ENCODE measurements at places on chromosomes 16 and 17.
A peak's percentile ranks its signal among the peaks of the same experiment; 100 is the strongest.

DNA sequence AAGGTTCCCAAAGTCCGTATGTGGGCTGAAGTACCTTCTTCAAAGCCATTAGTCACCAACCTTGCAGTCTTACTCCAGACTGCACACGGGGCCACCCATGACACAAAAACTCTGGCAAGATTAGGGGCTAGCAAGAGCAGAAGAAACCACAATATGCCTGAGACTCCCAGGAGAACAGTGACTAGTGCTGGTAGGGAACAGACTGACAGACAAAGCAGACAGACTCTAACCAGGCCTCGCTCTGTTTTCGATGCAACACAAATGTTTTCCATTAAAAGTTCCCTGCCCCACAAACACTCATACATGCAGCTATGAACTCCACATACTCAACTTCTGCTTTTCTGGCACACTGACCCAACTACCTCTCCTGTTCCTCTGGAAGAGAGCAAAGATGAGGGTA, 102.2 kb downstream of the HIC1 start:
- no peaks in the 10 kb centered on the region for H3K27me3 ChIP-seq
- no peak overlapping the region for H3K4me3 ChIP-seq
- no peak overlapping the region for H3K27ac ChIP-seq
- no peaks in the 10 kb centered on the region for H3K4me1 ChIP-seq
- no peak for DNase-seq
- H3K36me3 ChIP-seq, result no peaks in the 10 kb centered on the region

DNA sequence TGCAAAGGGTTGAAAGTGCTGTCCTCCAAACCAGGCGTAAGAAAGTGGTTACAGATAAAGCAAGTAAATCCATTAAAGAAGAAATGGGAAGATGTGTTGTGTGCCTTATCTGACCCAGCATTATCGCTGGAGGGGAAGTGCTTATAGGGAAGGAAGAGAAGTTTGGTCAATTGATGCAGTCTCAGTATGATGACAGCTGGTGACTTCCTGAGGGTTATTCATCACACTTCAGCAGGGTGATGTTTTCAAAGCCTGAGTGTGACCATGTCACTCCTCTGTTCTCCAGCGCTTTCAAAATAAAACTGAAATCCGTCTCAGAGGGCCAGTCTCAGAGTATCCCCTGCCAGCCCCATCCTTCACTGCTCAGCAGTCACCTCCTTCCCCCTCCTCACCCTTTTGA, 505.4 kb upstream of the RBFOX1 start:
- H3K27me3 ChIP-seq, result no peaks in the 10 kb centered on the region
- no peak for DNase-seq

DNA sequence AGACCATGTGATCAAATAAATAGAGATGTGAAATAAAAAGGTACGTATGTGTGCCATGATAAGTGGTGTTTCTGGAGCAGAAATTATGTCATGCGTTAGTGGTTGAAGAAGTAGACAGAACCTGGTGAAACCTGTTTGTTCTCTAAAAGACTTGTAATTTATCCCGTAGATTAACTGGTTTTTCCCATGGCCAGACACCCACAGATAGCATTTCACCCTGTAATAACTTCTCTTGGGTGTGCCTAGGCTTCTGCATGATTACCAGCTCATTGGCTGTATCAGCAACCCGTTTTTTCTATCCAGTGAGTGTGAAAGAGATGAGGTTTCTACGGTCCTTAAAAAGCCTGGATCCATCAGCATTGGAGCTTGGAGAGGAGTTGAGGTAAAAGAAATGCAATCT, 471.3 kb downstream of the NPIPA7 start:
- no peaks in the 10 kb centered on the region for H3K36me3 ChIP-seq
- H3K27ac ChIP-seq, result no peak overlapping the region
- DNase-seq, result no peak
- no peak overlapping the region for H3K4me3 ChIP-seq
- no peaks in the 10 kb centered on the region for H3K27me3 ChIP-seq
- H3K4me1 ChIP-seq, result no peaks in the 10 kb centered on the region

DNA sequence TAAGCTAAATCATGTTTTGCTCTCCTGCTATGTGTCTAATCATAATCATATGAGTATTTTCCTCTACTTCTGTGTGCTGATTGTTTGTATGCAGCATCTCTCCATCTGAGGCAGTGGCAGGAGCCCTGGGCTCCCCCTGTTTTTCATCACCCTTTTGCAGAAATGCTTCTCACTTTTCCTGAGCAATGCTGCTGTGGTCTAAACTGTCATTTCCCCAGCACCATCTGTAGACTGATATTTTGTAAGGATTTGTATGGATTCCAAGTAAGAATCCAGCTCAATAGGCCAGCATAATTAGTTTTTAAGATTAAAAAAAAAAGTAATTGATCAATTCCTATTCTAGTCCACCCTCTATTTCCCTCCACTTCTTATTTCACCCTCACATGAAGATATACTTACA, 257.0 kb upstream of the CPHXL start:
- no peak overlapping the region for H3K27ac ChIP-seq
- H3K4me3 ChIP-seq, result no peak overlapping the region
- H3K4me1 ChIP-seq, result no peaks in the 10 kb centered on the region
- no peaks in the 10 kb centered on the region for H3K27me3 ChIP-seq
- no peaks in the 10 kb centered on the region for H3K36me3 ChIP-seq
- no peak for DNase-seq

GRCh38 chr16:87288753-87289362, 28.3 kb downstream of the C16orf95 start:
- DNase-seq, result no peak
- no peaks in the 10 kb centered on the region for H3K4me1 ChIP-seq
- no peak overlapping the region for H3K4me3 ChIP-seq
- no peaks in the 10 kb centered on the region for H3K36me3 ChIP-seq
- H3K27me3 ChIP-seq, result no peaks in the 10 kb centered on the region
- H3K27ac ChIP-seq, result no peak overlapping the region

DNA sequence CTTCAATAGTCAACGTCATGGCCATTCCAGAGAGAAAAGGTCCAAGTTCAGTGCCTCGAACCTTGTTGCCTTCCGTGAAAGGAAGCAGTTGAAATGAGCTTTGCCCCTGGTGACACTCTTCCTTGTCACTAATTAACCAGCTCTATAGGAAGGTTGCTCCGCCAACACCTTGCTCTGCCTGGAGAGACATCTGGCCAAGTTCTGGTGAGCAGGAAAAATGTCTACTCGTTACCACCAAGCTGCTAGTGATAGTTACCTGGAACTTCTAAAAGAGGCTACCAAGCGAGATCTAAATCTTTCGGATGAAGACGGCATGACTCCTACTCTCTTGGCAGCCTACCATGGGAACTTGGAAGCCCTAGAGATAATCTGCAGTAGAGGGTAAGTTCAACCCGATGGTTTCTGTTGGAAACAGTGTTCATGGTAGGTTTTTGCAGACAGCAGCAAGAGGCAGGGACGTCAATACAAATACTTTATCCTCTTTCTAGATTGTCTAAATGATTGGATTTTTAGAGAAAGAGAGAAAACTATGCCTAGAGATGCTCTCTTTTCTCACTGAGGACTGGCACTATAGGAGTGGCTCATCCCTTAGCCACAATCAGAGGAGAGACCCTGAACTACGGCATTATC, at the start of gene ANKS4B:
ANKS4B (plus strand) TSS at position 179 of the 630 bp plus-strand sequence; CDS start at position 218, 39 bp downstream.
- H3K4me1 ChIP-seq, result no peaks in the 10 kb centered on the region
- no peak within 1 kb of the TSS for H3K27ac ChIP-seq
- no peak for DNase-seq
- no peaks in the 10 kb centered on the region for H3K36me3 ChIP-seq
- no peak within 1 kb of the TSS for H3K4me3 ChIP-seq

DNA sequence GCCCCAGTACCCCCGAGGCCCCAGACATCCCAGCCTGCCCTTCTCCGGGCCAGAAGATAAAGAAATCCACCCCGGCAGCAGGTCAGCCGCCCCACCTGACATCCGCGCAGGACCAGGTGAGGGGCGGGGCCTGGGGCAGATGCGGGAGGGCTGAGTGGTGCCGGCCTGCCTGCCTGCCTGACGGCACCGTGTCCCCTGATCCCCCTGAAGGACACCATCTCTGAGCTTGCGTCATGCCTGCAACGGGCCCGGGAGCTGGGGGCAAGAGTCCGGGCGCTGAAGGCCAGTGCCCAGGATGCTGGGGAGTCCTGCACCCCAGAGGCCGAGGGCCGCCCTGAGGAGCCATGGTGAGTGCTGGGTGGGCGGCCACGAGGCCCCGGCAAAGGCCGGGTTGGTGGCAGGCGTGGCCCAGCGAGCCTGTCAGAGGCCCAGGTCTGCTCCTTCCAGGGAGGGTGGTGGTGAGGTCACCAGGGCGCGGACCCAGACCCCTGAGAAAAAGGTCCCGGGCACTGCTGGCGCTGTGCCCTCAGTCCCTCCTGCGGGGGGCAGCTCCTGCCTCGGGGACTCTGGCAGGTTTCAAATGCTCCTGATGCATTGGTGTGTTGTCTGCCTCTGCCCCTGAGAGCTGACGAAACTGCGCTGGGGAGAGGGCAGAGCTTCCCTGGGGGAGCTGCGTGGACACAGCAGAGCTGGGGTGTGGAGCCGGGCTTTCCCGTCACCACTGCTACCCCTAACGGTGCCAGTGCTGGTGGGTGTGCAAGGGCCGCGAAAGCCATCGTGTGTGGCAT, 1.2 kb downstream of the CDT1 start:
- no peak for DNase-seq
- H3K4me1 ChIP-seq, result peaks cover 5% of the 10 kb centered on the region
- no peaks in the 10 kb centered on the region for H3K36me3 ChIP-seq
- H3K4me3 ChIP-seq, result no peak overlapping the region

GRCh38 chr16:70647441-70648359, 1.3 kb downstream of the IL34 start:
- H3K27me3 ChIP-seq, result no peaks in the 10 kb centered on the region
- no peaks in the 10 kb centered on the region for H3K36me3 ChIP-seq
- no peaks in the 10 kb centered on the region for H3K4me1 ChIP-seq
- H3K27ac ChIP-seq, result no peak overlapping the region
- H3K4me3 ChIP-seq, result no peak overlapping the region

GRCh38 chr17:19359151-19359550, 3.4 kb downstream of the B9D1 start:
- no peaks in the 10 kb centered on the region for H3K36me3 ChIP-seq
- no peaks in the 10 kb centered on the region for H3K27me3 ChIP-seq
- no peaks in the 10 kb centered on the region for H3K4me1 ChIP-seq
- no peak for DNase-seq
- H3K4me3 ChIP-seq, result no peak overlapping the region

GRCh38 chr17:59641799-59642484, 22.2 kb downstream of the CLTC start:
- peaks cover 4% of the 10 kb centered on the region for H3K4me1 ChIP-seq
- H3K36me3 ChIP-seq, result no peaks in the 10 kb centered on the region
- H3K27me3 ChIP-seq, result no peaks in the 10 kb centered on the region
- no peak overlapping the region for H3K27ac ChIP-seq
- no peak overlapping the region for H3K4me3 ChIP-seq

DNA sequence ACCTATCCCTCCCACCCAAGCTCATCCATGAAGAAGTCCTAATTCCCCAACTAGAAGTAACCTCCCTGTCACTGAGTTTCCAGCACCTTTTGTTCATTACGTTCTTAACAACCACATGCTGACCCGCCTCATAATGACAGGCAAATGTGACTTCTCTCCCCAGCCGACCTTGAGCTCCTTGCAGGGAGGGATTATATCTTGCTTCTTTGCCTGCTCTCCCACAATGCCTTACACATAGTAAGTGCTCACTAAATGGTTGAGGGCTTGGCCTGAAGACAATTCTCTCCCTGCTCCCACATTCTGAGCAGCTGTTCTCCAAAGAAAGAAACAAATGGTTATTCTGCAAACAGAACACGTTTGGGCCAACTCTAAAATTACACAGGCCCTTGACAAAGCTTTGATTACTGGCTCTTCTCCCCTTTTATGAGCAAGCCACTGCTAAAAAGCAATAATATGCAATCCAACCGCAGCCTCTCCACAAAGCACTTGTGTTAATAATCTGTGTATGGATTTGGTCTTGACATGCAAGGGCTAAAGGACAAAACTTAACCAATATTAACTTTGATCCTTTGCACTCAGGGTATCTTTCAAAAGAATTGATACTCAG, 23.2 kb downstream of the SLC39A11 start:
- H3K27ac ChIP-seq, result no peak overlapping the region
- no peaks in the 10 kb centered on the region for H3K4me1 ChIP-seq
- H3K36me3 ChIP-seq, result no peaks in the 10 kb centered on the region

DNA sequence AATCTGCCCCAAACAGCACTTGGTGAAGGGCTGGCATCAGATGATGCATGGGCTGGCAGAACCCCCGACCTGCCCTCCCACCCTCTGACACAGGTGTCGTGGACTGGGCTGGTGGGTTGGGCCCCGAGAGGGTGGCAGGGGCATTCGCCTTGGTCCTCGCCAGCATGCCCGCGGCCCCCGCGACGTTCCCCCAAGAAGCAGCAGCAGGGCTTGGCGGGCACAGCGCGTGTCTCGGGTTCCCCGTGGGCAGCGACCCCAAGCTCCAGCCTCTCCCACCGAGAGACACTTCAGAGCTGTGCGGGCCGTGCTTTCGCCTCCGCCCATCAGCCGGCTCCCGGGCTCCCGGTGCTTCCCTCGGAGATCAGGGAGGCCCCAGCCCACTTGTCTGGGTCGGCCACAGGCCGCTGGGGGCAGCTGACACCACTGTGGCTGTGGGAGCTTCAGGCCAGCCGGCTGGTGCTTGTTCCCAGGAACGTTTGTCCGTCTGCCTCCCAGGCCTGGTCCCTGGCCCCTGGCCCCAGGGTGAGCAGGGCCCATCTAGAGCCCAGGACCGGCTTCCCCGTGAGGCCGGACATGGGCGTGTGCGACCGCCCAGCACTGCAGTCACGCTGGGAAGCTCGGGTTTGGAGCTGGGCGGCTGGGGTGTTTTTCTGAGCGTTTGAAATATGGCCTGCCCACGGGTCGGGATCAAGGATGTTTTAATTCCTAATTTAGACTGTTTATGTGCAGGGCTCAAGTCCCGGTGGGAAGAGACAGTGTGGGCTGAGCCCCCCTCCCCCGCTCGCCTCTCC, 16.6 kb downstream of the CACNA1H start:
- H3K4me1 ChIP-seq, result no peaks in the 10 kb centered on the region
- H3K36me3 ChIP-seq, result no peaks in the 10 kb centered on the region
- no peak overlapping the region for H3K4me3 ChIP-seq
- DNase-seq, result no peak

DNA sequence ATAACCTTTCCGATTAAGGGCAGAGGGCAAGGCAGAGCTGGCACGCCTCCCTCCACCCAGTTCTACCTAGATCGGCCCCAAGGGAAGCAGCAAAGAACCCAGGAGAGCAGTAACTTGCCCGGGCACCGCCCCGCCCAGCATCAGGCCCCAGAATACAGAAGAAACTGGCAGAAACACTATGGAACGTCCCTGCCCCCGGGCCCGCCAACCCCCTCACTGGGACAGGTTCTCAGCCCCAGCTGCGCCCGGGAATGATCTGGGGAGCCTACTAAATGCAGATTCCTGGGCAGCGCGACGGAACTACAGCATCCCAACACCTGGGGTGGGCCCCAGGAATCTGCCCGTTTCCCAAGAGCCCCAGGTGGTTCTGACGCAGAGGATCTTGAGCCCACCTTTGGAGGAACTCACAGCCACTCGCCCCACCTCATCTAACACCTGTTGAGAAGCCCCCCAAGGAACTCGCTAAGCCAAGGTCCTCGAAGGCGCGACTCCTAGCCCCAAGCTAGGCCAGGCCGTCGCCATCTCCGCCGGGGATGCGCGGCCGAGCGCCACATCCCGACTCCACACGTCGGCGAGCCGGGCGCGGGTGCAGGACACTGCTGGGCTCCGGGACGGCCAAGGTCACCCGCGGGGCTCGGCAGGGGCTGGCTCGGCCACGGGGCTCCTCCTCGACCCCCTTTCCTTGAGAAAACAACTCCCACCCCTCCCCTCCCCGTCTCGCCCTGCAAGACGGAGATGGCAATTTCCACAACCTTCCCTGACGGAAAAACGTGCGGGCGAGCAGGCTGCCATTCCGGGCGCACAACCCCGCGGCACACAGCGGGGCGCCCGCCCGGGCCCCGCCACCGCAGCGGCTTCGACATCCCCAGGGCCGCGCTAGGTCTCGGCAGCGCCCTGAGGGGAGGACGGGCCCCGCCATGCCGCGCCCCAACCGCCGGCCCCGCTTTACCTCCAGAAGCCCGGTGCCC, 913 bp downstream of the CDIP1 start:
- no peaks in the 10 kb centered on the region for H3K27me3 ChIP-seq
- DNase-seq, result peak; percentile 14
- peak overlapping the region; percentile 83 for H3K4me3 ChIP-seq
